ENCODE measurements at places on chromosomes 1 and 21.

DNA sequence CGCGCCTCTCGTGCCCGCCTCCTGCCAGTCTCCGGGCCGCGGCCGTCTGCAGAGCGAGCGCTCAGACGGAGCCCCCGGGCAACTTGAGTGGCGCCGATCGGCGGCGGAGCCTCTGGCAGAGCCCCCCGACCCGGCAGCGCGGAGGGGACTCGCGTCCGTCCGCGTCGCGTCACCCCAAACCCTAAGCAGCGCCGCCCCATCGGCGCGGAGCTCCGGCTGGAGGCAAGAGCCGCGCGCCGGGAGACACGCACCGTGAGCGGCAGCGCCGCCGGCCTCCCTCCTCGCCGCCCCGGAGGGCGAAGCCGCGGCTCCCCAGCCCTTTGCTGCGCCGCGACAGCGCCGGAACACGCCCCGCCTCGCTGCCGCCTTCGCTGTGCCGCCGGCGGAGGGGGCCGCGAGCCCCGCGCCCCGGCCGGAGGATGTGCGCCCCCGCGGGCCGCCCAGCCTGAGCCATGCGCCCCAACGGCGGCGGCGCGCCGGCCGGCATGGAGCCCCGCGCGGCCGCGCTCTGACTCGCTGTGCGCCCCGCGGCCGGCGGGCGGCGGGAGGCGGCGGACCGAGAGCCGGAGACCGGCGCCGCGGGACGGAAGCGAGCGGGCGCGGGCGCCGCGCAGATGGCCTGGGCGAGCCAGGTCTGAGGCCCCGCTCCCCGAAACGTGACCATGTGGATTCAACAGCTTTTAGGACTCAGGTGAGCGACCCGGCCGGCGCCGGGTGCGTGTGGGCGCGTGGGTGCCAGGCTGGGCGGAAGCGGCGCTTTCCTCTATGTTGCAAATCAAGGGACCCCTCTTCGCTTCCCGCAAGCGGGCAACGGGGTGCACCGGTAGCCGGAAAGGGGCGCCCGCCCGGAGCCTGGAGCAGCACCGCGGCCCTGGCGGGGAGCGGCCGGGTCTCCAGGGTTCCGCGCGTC, 610 bp downstream of the AJAP1 start:
- DNase-seq: peak; percentile 18

DNA sequence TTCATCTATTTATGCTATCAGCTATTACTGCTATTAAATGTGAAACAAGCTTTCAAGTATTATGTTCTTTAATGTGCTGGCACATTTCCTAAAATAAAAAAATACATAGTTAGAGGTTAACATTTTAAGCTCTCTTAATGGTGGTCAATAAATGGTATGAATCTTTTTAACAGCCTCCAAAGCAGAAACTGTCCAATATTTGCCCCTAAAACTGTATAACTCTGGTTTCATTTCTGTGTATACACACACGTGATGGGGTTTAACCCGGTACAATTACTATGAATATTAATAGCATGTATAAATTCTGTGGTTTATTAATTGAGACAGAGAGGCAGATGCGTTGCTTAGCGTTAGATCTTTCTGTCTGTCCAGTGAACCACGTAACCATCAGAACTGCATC, 2.2 kb downstream of the ESRRG start:
- DNase-seq: no peak

- DNase-seq: no peak
Measured at GRCh38 chr1:177770096-177770495, 199.8 kb downstream of the SEC16B start.

GRCh38 chr1:15066191-15066590, 87.4 kb upstream of the TMEM51 start:
- DNase-seq: no peak
